HuH-7.5 (cell line): ENCODE measurements at places on chromosomes 3 and 15.

GRCh38 chr15:40043927-40044716 lies 5.1 kb upstream of the SRP14 start:
- no peak for DNase-seq

- DNase-seq = no peak
Observed at GRCh38 chr3:152539191-152539764, 270.5 kb downstream of the MBNL1 start.

GRCh38 chr3:160403796-160404470 lies 4.5 kb downstream of the SMC4 start:
- no peak for DNase-seq

DNA sequence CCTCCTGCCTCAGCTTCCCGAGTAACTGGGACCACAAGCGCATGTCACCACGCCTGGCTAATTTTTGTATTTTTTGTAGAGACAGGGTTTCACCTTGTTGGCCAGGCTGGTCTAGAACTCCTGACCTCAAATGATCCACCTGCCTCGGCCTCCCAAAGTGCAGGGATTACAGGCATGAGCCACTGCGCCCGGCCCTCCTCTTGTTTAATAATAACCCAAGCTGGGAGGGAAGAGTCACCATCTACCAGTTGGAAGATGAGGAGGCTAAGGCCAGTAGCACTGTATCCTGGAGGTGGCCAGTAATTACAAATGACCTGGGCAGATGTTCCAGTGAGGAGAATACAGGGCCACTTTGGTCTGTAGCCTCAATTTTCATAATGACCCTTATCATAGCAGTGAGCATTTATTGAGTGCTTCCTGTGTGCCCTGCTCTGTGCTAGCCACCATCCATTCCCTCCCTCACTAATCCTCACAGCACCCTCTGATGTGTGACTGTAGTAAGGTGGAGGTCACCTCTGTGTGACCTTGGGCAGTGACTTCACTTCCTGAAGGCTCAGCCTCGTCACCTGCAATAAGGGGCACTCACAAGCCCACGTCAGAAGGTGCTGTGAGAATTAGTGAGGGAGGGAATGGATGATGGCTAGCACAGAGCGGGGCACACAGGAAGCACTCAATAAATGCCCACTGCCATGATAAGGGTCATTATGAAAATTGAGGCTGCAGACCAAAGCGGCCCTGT lies 64.2 kb downstream of the ABTB1 start:
- DNase-seq = no peak

DNA sequence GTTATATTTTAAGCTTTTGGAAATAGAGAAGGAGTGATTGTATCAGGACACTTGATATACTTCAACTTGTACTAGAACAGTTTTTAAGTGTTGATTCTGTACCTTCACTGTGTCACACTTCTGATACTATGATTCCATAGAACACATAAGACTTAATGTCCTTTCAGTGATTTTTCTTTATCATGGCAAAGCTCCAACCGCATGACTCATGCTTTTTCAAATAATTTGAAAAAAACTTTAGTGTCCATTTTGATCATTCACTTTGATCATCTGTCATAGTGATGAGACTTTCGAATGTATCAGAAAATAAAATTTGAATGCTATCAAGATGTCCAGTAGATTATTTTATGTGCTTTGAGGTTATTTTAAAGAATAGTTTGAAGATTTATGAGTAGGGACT lies 32.0 kb downstream of the AP4E1 start:
- no peak for DNase-seq

GRCh38 chr15:52331490-52332240 lies 36.1 kb upstream of the MYO5C start:
- DNase-seq = peak; percentile 20

GRCh38 chr3:110799271-110799670 lies 272.3 kb upstream of the NECTIN3 start:
- DNase-seq = no peak

GRCh38 chr3:144031938-144032337 lies 60.3 kb downstream of the DIPK2A start:
- no peak for DNase-seq

GRCh38 chr3:182717216-182717615 lies 76.1 kb upstream of the ATP11B start:
- no peak for DNase-seq

DNA sequence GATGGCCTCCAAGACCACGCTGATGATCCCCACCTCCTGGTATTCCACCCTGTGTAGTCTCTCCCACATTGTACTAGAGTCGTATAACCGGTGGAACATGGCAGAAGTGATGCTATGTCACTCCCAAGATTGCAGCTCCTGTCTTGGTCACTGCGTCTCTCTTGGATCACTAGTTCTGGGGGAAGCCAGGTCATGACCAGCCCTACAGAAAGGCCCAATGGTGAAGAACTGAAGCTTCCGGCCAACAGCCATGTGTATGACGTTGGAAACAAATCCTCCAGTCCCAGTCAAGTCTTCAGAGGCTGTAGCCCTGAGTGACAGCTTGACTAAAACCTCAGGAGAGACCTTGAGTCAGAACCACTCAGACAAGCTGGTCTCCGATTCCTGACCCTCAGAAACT lies 61.9 kb upstream of the FNDC3B start:
- DNase-seq = no peak

- DNase-seq = no peak
Observed at GRCh38 chr3:17772556-17772955, 30.1 kb upstream of the TBC1D5 start.

DNA sequence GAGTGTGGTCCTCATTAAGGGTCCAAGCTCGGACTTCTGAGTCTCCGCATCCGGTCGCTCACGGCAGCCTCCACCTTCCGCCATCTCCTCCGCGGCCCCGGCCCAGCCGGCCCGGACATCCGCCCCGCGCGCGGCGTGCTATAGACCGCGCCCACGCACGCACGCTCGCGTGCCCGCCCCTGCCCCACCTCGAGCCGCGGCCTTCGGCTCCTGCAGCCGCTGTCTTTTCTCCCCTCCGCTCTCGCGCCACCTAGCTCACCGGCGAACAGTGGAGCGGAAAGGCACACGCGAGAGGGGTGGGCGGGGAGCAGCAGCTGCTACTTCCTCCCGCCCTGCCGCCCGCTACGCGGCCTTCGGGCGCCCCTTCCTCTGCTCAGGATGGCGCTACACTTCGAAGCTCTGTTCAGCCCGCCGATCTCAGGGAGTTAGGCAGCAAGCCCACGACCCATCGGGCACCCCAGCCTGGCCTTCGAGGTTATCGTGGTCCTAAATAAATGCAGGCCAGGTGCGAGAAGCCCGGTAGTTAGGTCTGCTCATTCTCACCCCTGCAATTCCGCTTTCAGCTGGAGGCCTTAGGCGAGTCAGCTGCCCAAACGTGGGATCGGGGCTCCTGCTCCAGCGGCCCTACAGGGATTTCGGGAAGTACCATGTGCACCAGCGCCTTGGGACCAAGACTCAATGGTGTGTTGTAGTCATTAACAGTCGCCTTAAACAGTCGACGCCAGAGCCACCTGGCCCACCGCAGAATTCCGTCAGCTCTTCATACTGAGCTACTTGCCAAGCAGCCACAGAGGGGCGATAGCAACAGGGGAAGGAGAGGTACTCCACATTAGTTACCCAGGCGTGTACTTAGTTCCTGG lies at the start of gene USP4:
Gene USP4 (minus strand): TSS at position 113 of the 860 bp plus-strand sequence. CDS start 29 bp downstream, at position 84.
- peak; percentile 88 for DNase-seq

DNA sequence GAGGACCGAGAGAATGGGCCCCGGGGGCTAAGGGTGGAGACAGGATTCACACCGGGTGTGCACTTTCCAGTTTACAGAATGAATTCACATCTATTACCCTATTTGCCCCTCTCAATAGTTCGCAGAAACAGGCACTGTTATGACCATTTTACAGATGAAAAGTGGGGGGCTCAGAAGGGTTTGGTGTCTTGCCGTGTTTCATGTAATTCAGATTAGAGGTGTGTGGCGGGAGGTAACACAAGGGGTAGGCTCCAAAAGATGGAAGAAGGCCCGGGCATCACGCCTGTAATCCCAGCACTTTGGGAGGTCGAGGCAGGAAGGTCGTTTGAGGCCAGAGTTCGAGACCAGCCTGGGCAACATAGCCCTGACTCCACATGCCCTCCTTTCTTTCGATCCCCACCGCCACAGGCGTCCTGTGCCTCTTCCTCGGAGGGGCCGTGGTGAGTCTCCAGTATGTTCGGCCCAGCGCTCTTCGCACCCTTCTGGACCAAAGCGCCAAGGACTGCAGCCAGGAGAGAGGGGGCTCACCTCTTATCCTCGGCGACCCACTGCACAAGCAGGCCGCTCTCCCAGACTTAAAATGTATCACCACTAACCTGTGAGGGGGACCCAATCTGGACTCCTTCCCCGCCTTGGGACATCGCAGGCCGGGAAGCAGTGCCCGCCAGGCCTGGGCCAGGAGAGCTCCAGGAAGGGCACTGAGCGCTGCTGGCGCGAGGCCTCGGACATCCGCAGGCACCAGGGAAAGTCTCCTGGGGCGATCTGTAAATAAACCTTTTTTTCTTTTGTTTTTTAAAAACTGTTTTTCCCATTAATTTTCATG lies 3.4 kb downstream of the DUOXA2 start:
- DNase-seq = no peak

DNA sequence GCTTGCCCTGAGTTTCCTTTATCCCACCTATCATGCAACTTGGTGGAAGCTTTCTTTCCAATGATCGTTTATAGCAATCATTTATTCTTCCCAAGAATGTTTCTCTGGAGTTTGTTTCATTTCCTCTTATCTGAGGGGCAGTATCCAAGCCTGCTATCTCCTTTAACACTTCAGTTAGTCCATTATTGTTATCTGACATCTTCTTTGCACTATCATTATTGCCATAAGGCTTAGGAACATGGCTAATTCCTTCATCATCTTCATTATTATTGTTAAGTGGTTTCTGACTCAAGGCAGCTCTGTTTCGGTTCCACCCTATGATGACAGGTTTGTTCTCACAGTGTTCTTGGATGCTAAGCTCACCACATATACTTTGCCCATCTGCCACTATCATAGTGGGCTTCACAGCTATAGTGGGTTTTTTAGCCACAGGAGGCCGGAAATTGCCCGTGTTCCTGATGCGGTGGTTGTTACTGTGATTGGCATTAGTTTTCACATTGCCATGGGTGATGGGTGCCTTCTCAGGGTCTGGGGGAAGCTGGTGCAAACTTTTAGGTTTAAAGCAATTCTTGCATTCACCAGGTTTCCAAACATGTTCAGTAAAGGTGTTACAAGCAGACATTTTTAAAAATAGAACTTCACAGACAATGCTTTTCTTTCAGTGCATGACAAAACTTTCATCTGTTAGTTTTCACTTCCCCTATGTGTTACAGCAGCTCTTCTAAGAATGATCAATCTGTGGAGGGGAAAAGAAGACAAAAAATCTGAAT lies 110.6 kb upstream of the TSPAN3 start:
- no peak for DNase-seq

DNA sequence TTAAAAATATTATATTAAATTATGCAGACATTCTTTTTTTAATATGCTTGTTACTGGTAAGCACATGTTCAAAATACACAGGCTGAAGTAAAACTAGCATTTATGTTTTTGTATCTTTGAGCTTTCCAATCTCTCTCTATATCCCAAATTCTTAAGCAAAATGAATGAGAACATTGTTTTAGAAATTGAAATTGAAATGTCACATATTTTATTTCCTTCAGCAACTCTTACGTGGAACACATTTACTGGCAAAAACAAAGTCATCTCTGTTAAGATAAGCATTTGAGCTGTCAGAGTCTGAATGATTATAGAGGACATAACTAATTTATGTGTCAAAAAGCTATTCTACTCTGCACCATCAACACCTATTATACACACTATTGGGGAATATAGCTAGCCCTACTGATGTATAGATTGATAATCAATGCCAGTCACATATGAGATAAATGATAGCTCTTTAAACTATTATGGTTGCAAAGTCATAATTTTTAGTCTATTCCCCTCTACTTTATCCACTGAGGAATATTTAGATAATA lies 535.4 kb upstream of the BCHE start:
- no peak for DNase-seq
